HS-27A (cell line): ENCODE measurements at places on chromosomes 4 and X.

DNA sequence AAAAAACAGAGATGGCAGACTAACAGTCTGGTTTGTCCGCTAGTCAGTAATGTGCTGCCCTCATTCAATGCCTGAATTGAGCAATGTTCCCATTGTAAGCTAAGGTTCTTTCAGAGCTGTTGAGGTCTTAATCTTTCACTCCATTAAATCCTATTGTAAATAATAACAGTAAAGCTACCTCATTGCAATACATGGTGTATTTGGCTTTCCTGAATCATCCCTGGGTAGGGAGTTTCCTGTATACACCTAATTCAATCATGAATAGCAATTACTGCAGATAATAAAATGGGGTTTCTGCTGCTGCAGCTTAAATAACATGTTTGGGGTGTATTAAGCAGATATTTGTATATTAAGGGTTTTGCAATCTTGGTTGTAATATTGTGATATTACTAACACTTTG, 1100.2 kb upstream of the INTU start:
- DNase-seq = no peak

- DNase-seq = no peak
Measured at GRCh38 chr4:13355111-13355880, 128.8 kb downstream of the RAB28 start.

DNA sequence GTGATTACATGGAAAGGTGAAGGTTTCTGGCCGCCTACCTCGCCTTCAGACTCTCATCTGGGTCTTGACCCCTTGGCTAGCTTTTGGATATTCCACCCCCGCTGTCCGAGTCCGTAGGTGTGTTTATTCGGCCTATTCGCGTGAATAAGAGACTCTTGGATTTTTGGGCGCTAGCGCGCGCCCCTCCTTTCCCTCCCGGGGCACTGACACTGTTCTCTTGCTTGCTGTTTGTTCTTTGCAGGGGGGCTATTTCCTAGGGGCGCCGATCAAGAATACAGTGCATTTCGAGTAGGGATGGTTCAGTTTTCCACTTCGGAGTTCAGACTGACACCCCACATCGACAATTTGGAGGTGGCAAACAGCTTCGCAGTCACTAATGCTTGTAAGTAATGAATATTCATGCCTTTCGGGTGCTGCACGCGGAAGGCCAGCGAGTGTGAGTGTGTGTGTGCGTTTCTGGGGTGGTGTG, 932 bp downstream of the GRIA2 start:
- DNase-seq = no peak

- no peak for DNase-seq
Measured at GRCh38 chr4:148435654-148436406, 6.4 kb downstream of the NR3C2 start.

GRCh38 chr4:172631832-172632231, 536.8 kb upstream of the GALNT7 start:
- no peak for DNase-seq
